NCI-H446 (cell line): ENCODE measurements at places on chromosomes 3 and 15.

- DNase-seq = no peak
Measured at GRCh38 chr15:85178308-85178707, 196.7 kb downstream of the PDE8A start.

- DNase-seq = no peak
Measured at GRCh38 chr3:123765475-123766128, 118.5 kb downstream of the MYLK start.

DNA sequence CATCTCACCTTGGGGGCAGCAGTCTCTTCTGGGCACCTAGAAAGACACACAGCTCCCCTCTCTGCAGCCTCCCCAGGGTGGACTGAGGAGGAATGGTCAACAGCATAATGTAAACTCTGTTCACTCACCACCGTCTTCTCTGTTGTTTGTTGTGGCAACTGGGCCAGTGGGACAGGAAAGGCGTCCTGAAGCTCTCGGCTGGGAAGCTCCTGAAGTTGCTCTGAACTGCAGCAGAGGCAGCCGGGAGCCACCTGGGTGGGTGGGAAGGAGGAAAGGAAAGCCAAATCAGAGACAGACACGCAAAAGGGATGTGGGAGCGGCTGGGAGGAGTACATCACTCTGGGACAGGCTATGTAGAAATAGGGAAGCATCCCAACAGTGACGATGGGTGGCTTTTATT, 52.7 kb downstream of the MYLK start:
- no peak for DNase-seq

DNA sequence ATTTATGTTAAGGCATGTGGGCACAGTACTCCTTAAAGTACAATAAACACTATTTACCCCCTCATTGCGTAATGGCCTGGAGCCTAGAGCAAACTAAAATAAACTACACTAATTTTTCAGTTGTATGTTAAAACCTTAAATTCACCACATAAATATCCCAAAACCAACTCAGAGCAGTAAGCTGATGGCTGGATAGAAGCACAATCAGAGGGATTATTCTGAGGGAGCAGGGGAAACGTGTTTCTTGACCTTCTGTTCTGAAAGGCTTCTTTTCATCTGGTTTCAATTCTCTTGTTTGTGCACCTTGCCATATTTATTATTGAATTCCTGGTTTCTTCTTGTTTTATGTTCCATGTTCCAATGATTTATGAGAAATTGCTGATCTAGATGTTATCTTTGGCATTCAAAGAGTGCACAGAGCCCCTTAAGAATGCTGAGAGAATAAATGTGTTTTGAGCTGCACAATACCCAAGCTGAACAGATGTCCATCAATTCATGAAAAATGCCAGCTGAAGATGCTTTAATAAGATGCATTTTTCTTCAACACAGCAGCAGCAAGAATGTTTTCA, 29.6 kb downstream of the RPL22L1 start:
- DNase-seq = no peak

DNA sequence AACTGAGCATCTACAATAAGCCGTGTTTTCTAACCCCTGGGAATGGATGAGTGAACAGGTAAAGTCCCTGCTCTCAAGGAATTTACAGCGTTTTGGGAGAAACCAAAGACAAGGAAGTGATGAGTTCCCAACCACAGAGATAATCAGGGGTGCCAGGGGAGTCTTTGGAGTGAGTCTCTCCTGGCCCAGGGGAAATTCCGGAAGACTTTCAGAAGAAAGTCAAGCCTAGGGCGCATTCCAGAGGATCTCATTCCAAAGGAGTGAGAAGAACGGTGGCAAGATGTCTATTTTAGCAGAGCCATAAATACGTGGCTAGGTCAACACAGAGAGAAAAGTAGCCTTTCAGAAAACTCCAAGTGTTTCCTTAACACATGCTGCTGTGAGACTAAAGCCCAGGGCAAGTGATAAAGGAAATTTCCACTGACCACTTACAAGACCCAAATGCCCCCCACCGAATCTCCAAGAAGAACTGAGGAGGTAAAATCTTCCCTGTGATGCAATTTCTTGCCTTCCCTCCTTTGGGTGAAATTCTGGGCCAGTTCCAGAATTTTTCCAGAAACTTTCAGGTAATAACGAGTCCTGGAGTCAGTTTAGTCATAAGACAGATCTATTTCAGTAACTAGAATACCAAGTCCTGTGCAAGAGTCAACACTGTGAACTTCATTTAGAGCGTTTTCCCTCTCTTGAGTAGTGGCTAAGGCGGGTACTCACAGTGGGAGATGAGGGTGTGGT, 437.4 kb downstream of the NR2F2 start:
- DNase-seq = no peak

- DNase-seq = no peak
Measured at GRCh38 chr3:41522612-41523011, 323.3 kb downstream of the CTNNB1 start.
